ENCODE measurements at places on chromosomes 7 and 10. TPM values are rescaled to one million over a fixed set of nuclear protein-coding genes. Genes with fewer than 3 reads are reported as not detected.

The PTCD1 gene
- total RNA-seq = 1.3 TPM

The NODAL gene
- total RNA-seq = not detected

The CXCL12 gene
- 54.1 TPM for total RNA-seq

The FOXI2 gene
- total RNA-seq = not detected

The XRCC2 gene
- total RNA-seq = 1.1 TPM

The CPA2 gene
- not detected for total RNA-seq

The PRLHR gene
- not detected for total RNA-seq

The SPDYE9 gene
- 0.08 TPM for total RNA-seq
